ENCODE measurements at places on chromosomes 1 and 21.

DNA sequence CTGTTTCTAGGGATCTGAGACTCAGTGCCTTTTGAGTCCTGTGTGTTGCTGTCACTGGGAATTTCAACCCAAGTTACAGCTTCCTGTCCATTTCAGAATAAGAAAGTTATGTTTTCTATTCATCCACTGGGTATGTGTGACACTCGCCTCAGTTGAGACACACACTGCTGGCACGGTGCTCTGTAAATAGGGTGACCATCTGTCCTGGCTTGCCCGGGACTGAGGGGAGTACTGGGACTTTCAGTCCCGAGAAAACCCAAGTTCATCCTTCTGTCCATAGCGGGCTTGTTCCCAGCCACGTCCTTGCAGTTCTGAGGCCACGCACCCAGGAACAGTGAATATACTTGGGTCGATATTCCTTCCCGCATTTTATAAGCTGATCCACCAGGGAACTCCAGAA lies 56.3 kb upstream of the DISP3 start:
- H3K4me1 ChIP-seq, result no peaks in the 10 kb centered on the region
- no peak overlapping the region for H3K4me3 ChIP-seq
- no peak for DNase-seq
- H3K27ac ChIP-seq, result no peak overlapping the region
- no peaks in the 10 kb centered on the region for H3K36me3 ChIP-seq

- H3K4me1 ChIP-seq, result no peaks in the 10 kb centered on the region
- H3K27ac ChIP-seq, result no peak overlapping the region
- H3K27me3 ChIP-seq, result no peaks in the 10 kb centered on the region
- H3K36me3 ChIP-seq, result no peaks in the 10 kb centered on the region
- DNase-seq, result no peak
- no peak overlapping the region for H3K4me3 ChIP-seq
Observed at GRCh38 chr1:215104283-215104682, 21.7 kb downstream of the KCNK2 start.

DNA sequence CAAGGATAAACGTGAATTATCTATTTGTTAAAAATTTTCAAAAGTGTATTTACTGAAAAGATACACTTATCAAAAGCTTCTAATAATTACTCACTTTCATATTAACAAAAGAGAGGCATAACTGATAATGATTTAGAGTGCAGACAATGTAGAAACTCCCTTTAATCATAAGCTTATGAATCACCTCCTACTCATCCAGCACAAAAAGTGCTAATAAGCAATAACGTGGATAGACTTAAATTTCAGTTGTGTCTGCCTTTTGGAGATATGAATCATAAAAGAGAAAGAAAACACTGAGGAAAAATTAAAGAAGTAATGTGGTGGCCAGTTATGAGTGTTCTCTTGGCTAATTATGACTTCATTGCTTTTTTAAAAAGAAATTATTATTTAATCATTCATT lies 827.6 kb upstream of the B3GALT2 start:
- DNase-seq, result no peak
- H3K36me3 ChIP-seq, result no peaks in the 10 kb centered on the region
- H3K4me3 ChIP-seq, result no peak overlapping the region
- H3K4me1 ChIP-seq, result no peaks in the 10 kb centered on the region
- no peaks in the 10 kb centered on the region for H3K27me3 ChIP-seq

GRCh38 chr1:39394598-39394997 lies 96.8 kb upstream of the BMP8A start:
- peaks cover 9% of the 10 kb centered on the region for H3K4me1 ChIP-seq
- DNase-seq, result no peak
- H3K27ac ChIP-seq, result no peak overlapping the region
- peaks cover 4% of the 10 kb centered on the region for H3K36me3 ChIP-seq
- no peak overlapping the region for H3K4me3 ChIP-seq

- DNase-seq, result peak; percentile 91
- H3K36me3 ChIP-seq, result peaks cover 40% of the 10 kb centered on the region
- peak overlapping the region; percentile 100 for H3K27ac ChIP-seq
- peaks cover 42% of the 10 kb centered on the region for H3K4me1 ChIP-seq
- peak overlapping the region; percentile 51 for H3K4me3 ChIP-seq
- no peaks in the 10 kb centered on the region for H3K27me3 ChIP-seq
Observed at GRCh38 chr1:156746728-156747631, 4.5 kb downstream of the HDGF start.

DNA sequence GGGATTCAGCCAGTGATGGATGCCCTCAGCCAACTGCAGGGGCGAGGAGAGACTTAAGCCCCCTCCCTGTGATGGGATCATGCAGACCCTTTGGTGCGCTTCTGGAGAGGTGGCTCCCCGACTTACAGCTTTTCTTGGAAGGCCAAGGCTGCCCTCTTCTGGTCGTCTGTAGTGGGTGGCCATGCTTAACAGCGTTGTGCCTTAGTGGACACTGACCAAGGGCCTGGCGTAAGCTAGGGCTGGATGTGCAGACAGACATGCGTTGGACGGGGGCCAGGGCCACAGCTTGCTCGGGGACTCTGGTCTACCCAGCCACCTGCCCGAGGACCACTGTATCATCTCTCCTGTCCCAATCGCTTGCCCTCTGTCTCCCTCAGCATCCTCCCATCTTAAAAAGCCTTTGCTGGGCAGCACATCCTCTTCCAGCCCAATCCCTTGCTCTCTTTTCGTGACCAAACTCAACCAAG lies 5.5 kb downstream of the AZIN2 start:
- no peaks in the 10 kb centered on the region for H3K27me3 ChIP-seq
- no peaks in the 10 kb centered on the region for H3K4me1 ChIP-seq
- H3K36me3 ChIP-seq, result no peaks in the 10 kb centered on the region
- peak; percentile 83 for DNase-seq

GRCh38 chr1:156789621-156790318 lies 22.4 kb downstream of the PRCC start:
- no peak for DNase-seq
- no peak overlapping the region for H3K27ac ChIP-seq
- peaks cover 39% of the 10 kb centered on the region for H3K36me3 ChIP-seq
- no peaks in the 10 kb centered on the region for H3K4me1 ChIP-seq

GRCh38 chr21:17585875-17586450 lies 26.7 kb downstream of the BTG3 start:
- H3K4me1 ChIP-seq, result no peaks in the 10 kb centered on the region
- no peaks in the 10 kb centered on the region for H3K36me3 ChIP-seq
- H3K4me3 ChIP-seq, result no peak overlapping the region
- H3K27me3 ChIP-seq, result no peaks in the 10 kb centered on the region
- DNase-seq, result peak; percentile 23

GRCh38 chr1:37752583-37753471 lies 12.1 kb downstream of the EPHA10 start:
- H3K4me1 ChIP-seq, result peaks cover 3% of the 10 kb centered on the region
- peak overlapping the region; percentile 70 for H3K4me3 ChIP-seq
- H3K36me3 ChIP-seq, result no peaks in the 10 kb centered on the region
- peaks cover 44% of the 10 kb centered on the region for H3K27me3 ChIP-seq
- H3K27ac ChIP-seq, result no peak overlapping the region
- peak; percentile 35 for DNase-seq

DNA sequence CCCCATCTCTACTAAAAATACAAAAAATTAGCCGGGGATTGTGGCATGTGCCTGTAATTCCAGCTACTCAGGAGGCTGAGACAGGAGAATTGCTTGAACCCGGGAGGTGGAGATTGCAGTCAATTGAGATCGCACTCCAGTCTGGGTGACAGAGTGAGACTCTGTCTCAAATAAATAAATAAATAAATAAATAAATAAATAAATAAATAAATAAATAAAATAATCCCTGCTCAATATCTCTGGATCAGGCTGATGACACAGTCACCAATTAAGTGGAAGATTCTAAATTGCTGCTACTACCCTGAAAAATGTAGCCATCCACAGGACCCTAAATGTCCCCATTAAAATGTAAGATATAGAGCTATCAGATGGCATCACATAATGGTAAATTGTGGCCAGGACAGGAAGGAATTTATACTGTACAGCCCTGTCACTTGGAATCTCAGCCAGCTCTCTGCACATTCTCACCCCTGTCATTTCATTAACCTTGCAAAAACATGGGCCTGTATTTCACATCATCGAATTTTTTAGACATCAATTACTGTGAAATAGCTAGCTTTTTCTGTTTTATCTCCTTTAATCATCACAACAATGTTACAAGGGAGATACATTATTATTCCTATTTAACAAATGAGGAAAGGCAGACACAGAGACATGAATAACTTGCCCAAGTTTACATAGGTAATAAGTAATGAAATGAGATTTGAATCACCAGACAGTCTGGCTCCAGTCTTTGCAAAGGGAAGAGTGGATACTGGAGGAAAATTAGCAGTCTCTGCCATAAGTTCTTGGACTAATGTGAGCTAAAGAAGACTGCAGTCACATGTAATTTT lies 56.7 kb upstream of the NTPCR start:
- no peak overlapping the region for H3K4me3 ChIP-seq
- H3K27ac ChIP-seq, result no peak overlapping the region
- no peaks in the 10 kb centered on the region for H3K36me3 ChIP-seq
- H3K27me3 ChIP-seq, result no peaks in the 10 kb centered on the region

DNA sequence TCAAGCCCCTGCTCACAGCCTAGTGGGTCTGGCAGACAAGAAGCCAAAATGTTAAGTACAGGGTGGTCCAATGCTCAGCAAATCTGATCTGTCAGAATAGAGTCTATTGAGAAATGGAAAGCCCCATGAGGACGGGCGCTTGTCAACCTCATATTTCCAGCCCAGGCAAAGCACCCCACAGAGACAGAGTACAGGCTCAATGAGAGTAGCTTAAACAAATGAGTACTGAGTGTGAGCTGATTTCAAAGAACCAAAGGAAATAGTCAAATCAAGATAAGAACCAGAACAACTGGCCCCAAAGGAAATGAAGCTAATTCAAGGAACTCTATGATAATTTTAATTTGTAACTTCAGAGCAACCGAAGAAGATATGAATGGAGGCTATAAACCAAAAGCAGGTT lies 44.6 kb upstream of the SLC30A1 start:
- H3K36me3 ChIP-seq, result no peaks in the 10 kb centered on the region
- no peaks in the 10 kb centered on the region for H3K27me3 ChIP-seq
- H3K27ac ChIP-seq, result no peak overlapping the region
- H3K4me3 ChIP-seq, result no peak overlapping the region
- H3K4me1 ChIP-seq, result no peaks in the 10 kb centered on the region

DNA sequence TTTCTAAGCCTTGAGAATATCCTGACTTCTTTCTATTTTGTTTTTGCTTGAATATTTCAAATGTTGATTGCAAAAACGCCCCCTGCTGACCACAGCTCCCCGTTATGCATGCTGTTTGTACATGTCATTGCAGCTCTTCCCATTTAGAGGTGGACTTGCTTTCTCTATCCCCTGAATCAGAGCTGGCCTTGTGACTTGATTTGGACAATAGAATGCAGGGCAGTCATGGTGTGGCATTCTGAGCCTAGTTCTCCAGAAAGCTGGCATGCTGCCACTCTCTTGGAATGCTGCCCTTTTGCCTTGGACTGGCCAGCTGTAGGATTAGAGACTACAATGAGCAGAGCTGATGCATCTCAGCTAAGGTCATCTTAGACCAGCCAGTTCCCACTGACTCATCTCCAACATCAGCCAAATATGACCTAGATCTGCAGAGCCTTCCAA lies 1561.5 kb downstream of the MRPL39 start:
- no peak overlapping the region for H3K4me3 ChIP-seq
- no peak for DNase-seq
- H3K27ac ChIP-seq, result no peak overlapping the region
- no peaks in the 10 kb centered on the region for H3K36me3 ChIP-seq

GRCh38 chr1:68808351-68808750 lies 311.5 kb upstream of the DEPDC1 start:
- H3K27ac ChIP-seq, result no peak overlapping the region
- H3K4me3 ChIP-seq, result no peak overlapping the region
- H3K27me3 ChIP-seq, result no peaks in the 10 kb centered on the region
- H3K36me3 ChIP-seq, result no peaks in the 10 kb centered on the region
- DNase-seq, result no peak

GRCh38 chr1:16073490-16074119 lies at the start of gene FAM131C:
TSS of gene FAM131C (minus strand) at chr1:16073651. CDS start at chr1:16073442, 209 bp downstream.
- no peak for DNase-seq
- H3K27me3 ChIP-seq, result peaks cover 14% of the 10 kb centered on the region
- H3K4me1 ChIP-seq, result peaks cover 6% of the 10 kb centered on the region
- no peak within 1 kb of the TSS for H3K4me3 ChIP-seq

DNA sequence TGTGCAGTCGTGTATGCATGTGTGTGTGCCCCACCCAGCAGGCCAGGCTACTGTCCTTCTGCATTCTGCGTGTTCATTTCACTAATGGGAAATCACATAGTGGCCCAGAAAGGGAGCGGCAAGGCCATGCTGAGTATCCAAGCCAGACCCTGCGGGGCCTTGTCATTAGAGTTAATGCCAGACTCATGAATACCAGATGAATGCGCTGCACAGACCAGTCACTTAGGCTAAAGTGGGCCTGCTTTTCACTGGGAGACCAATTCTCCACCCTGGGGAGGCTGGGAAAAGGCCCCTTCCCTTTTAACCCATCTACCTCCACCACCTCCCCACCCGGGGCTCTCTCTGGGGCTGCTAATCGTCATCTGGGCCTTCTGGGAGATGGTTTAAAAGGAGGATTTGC lies 17.0 kb upstream of the GRIK3 start:
- no peaks in the 10 kb centered on the region for H3K4me1 ChIP-seq
- no peaks in the 10 kb centered on the region for H3K27me3 ChIP-seq
- H3K27ac ChIP-seq, result no peak overlapping the region
- no peak for DNase-seq

DNA sequence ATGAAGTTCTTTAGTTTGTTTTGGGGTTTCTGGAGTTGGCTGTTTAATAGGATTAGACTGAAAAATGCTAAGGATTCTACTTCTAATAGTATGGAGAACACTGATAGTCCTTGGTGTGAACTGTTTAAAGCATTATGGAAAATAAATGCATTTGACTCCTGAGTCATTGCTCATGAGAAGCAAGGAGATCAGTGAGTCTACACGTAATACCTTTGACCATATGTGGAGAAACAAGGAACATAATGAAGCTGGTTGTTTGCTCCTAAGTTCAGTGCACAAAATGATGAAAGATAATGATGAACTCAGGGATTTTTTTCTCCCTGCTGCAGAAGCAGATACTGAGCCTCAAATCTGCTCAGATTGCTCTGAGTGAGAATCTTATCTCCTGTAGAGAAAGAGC lies 158.9 kb upstream of the COL11A1 start:
- H3K4me3 ChIP-seq, result no peak overlapping the region
- no peaks in the 10 kb centered on the region for H3K4me1 ChIP-seq
- no peaks in the 10 kb centered on the region for H3K27me3 ChIP-seq
- no peaks in the 10 kb centered on the region for H3K36me3 ChIP-seq
- DNase-seq, result no peak

- no peaks in the 10 kb centered on the region for H3K36me3 ChIP-seq
- H3K4me1 ChIP-seq, result peaks cover 9% of the 10 kb centered on the region
- peak; percentile 99 for DNase-seq
- no peak overlapping the region for H3K27ac ChIP-seq
Observed at GRCh38 chr1:115210302-115210711, 121.0 kb upstream of the TSPAN2 start.

DNA sequence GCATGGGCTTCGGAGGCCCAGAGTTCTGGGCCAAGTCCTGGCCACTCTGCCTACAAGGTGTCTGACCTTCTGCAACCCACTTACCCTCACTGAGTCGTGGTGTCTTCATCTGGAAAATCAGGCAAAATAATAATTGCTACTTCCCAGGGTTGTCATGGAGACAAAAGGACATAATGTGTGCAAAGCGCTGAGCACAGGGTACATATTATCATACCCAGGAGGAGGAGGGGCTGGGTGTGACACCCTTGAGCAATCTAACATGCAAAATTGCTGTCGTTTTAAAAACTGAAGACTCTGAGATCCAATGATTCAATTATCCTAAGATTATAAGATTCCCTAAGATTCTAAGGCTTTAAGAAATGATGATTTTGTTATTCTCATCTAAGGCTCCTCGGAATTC lies 459.5 kb downstream of the PTPRU start:
- H3K4me3 ChIP-seq, result no peak overlapping the region
- no peak for DNase-seq
- no peak overlapping the region for H3K27ac ChIP-seq
- no peaks in the 10 kb centered on the region for H3K27me3 ChIP-seq
- H3K36me3 ChIP-seq, result no peaks in the 10 kb centered on the region

GRCh38 chr21:40639616-40640194 lies 207.3 kb downstream of the DSCAM start:
- DNase-seq, result no peak
- H3K27me3 ChIP-seq, result no peaks in the 10 kb centered on the region
- H3K4me3 ChIP-seq, result no peak overlapping the region
